NCI-H82 (cell line): ENCODE measurements at places on chromosomes 6 and 20.

DNA sequence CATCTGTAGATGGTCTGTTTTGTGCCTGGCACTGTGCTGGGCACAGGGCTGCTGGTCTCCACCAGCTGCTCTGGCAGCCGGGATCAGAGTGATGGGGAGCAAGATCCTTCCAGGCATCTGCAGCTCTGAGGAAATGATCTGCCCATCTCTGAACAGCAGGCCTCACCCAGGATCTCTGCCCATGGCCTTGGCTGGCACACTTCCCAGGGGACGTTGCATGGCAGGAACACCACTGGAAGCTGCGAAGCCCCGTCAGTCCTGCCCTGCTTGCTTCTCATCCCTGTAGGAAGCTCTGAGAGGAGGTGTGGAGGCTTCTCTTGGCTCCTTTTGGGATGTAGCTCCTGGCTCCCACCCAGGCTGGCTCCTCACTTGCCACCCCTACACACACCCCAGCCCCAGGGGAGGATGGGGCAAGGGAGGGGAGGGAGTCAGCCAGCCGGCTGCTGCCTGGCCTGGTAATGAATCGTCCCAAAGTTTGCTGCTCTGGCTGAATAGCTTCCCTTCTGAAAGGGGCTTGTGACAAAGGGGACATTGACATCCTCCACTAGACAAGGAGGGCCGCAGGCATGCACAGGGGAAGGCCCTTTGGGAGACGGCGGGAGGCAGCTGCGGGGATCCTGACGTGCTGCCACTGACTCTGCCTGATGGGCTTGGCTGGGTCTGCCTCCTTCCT is 108.9 kb downstream of the VEGFA start:
- no peak for DNase-seq

GRCh38 chr6:13124131-13124530 is 204.2 kb downstream of the TBC1D7 start:
- no peak for DNase-seq

GRCh38 chr6:28988536-28989311 is 16.4 kb downstream of the ZNF311 start:
- DNase-seq, result no peak

- peak; percentile 42 for DNase-seq
Observed at GRCh38 chr6:90610751-90611542, 24.1 kb upstream of the MAP3K7 start.

- DNase-seq, result no peak
Observed at GRCh38 chr20:53309515-53309914, 284.1 kb downstream of the ZNF217 start.

DNA sequence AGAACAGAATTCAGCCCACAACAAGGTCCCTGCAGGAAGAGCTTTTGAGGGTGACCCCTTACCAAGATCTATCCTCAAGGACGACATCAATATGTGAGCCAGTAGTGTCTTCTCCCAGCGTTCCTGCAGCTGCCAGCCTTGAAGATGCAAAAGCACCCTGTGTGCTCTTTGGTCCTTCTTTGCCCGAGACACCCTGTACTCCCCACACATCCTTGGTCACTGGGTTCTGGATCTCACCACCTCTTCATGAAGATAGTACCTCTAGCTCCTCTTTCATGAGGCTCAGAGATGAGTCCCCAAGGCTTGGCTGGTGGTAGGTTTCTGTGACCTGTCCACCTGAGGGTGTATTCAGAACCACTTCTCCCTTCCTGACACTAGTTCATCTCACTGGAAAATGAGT is 259.6 kb upstream of the FOXQ1 start:
- DNase-seq, result no peak

DNA sequence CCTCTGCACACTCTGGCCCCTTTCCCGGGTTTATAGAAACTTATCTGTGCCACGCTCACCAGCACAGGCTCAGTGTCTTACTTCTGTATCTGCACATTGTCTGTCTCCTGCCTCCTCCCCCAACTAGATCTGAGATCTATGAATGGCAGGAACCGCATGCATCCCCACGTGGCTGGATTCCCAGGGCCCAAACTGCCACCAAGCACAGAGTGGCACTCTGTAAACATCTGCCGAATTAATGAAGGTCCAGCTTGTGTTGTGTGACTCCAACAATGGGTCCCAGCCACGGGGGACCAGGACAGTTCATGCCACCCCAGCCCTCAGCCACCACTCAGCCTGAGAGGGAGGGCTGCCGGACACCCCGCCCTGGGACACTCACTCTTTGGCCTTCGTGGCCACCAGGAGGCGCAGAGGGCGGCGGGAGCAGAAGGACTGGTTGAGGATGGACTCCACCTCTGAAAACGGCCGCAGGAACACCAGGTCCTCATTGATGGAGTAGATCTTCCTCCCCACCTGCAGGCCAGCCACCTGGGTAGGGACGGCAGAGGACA is 171.1 kb downstream of the PREX1 start:
- DNase-seq, result peak; percentile 28

DNA sequence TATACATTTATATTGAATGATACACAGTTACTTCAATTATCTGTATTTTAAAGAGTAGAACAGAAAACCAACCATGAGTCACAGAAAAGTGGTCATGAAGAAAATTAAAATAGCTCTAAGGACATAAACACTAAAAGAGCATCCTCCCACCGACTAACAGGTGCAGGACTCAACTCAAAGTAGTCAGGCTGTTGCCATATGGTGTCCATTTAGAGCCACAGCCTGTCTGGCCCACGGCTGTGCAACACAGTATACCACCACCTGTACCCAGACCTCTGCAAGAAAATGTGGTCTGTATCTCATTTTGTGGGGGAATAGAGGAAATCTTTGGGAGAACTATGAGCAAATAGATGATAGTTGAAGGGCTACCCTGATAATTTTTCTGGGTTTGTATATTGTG is 449.8 kb upstream of the RNF217 start:
- DNase-seq, result peak; percentile 7

DNA sequence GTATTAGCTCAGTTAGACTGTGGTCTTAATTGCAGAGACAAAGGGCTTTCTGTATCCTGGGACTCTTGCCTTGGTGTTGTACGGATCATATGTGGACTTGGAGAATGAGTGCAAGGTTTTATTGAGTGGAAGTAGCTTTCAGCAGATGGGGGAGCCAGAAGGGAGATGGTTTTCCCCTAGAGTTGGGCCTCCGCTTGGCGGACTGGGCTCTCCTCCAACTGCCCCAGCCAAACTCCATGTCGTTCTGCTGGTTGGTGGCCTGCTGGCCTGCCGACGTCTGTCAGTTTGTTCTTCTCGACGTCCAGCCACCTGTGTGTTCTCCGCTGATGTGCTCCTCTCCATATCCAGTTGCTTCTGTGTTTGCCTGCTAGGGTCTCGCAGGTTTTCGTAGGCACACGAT is 189.5 kb upstream of the FLRT3 start:
- DNase-seq, result no peak

- no peak for DNase-seq
Observed at GRCh38 chr20:49602345-49603208, 34.6 kb upstream of the PTGIS start.

GRCh38 chr6:6220718-6221117 is 99.7 kb downstream of the F13A1 start:
- DNase-seq, result peak; percentile 5

GRCh38 chr6:21496706-21497105 is 96.8 kb upstream of the SOX4 start:
- no peak for DNase-seq

DNA sequence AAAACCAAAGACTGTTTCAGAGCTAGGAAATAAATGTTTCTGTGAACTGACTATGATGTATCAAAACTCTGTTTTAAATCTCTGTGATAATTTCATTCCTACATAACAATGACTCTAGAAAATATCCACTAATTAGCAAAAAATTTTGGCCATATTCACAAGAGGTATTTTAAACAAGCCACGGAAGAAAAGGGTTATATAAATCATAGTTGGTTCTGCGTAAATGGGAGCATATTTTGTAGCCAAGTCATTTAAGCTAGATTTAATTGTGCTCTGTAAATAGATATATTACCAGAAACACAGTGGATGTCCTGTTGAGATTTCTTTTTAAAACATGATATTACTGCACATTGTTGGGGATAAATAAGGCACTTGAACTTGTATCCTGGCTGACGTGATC is 416.5 kb upstream of the PLCB4 start:
- DNase-seq, result no peak

DNA sequence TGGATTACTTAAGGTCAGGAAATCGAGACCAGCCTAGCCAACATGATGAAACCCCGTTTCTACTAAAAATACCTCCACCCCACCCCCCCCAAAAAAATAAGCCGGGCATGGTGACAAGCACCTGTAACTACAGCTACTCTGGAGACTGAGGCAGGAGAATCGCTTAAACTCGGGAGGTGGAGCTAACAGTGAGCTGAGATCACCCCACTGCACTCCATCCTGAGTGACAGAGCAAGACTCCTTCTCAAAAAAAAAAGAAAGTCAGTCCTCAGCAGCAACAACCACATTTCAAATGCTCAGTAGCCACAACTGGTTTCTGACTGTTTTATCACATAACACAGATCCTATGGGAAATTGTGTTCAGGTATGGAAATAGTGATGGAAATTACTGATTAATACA is 135.3 kb downstream of the HFE start:
- DNase-seq, result no peak

- no peak for DNase-seq
Observed at GRCh38 chr20:22449188-22449973, 135.0 kb downstream of the FOXA2 start.
